ENCODE measurements at places on chromosomes 4 and X.

DNA sequence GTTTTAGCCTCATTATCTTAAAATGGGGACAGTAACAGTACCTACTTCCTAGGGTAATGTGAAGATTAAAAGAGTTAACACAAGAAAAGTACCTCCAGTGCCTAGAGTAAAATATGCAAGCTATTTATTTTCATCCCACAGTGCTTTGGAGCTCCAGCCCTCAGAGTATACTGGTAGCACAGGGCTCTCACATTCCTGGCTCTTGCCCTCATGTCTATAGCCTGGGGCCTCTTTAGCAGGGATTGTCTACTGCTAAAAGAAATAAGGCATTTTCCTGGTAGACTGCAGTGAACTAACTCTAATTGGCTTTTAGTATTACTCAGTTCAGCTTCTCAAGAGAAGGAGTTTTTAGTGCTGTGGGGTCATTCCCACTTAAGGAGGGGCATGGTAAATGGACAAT lies 60.8 kb downstream of the RRAGB start:
- no peak for DNase-seq

DNA sequence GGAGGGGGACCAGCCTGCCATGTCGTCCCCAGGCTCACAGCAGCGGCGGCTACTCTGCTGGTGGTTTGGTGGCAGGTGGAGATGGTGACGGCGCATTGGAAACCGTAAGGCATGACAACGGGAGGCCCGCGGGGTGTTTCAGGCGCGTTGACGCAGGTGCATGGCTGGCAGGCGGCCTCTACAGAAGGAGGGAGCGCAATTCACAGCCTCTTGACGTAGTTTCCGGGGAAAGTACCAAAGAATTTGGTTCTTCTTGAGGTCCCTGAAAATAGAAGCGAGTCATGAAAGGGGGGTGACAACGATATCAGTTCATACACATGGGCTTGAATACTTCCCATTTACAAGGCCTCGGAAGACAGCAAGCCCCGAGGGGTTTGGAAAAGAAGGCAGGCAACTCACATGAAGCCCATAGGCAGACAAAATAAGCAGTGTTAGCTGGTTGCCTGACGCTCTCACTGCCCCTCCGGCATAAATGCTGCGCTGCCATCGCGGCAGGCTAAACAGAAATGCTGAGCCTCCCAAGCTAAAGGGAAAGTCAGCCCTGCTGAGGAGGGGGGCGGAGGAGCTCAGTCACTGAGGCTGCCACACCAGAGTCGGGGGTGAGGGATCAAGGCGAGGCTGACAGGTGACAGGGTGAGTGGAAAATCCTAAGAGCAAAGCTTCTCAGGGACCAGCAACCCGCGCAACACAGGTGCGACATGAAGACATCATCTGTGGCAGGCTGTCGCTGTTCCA lies 52.3 kb upstream of the PDLIM3 start:
- no peak for DNase-seq

DNA sequence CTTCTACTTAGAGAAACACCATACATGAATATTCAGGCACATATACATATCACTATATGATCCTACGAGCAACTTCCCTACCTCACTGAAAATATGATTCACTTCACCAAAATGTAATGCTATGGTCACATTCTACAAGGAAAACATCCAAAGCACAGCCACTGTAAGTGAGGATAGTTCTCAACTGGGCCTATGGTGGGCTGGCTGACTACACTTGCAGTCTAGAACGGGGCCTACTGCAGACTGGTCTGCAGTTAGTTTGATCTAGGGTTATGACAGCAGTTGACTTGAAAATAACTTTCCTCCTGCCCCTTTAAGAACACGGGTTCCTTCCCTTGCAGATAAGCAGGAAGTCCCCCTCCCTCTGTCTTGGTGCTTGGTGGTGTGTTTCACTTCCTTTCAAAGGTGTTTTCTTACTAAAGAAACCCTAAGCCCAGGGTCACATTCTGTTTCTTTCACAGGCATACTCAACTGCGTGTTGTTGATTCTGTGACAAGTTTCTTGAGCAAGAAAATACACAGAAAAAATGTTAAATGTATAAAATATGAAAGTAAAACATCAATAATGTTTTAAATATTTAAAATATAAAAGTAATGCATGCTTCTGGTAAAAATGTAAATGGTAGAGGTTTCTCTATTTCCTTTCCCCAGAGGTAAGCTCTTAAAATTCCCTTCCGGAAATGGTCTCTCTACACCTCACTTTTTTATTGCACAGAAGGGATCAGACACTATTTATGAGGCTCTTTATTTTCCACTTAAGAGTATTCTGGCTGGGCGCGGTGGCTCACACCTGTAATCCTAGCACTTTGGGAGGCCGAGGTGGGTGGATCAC lies 18.0 kb upstream of the TMSB4X start:
- no peak for DNase-seq

- DNase-seq: no peak
These were observed 39.8 kb downstream of the VCX3B start for GRCh38 chrX:8504451-8504850.

GRCh38 chr4:110678517-110679227 lies 55.8 kb upstream of the PITX2 start:
- DNase-seq: no peak

DNA sequence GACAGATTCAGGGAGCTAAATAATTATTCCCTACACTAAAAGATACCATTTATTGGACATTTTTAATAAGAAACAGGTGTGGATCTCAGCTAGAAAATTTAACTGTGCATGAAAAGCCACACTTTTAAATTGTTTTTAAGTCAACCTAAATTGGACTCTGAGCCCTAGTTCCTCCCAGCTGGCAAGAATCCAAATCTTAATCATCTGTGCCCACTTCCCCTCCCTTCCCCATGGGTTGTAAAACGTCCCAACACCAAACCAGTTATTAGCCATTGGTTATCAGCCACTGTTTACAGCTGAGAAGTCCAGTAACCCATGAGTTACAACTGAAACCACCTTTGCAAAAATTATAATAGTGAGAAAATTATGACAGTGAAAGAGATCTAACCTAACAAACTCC lies 125.6 kb upstream of the S100G start:
- no peak for DNase-seq

- no peak for DNase-seq
These were observed 133.4 kb upstream of the MSX1 start for GRCh38 chr4:4726051-4726450.

- no peak for DNase-seq
These were observed 104.7 kb upstream of the TLR2 start for GRCh38 chr4:153579410-153579809.

- no peak for DNase-seq
These were observed 20.1 kb downstream of the SLC7A11 start for GRCh38 chr4:138222046-138222445.

DNA sequence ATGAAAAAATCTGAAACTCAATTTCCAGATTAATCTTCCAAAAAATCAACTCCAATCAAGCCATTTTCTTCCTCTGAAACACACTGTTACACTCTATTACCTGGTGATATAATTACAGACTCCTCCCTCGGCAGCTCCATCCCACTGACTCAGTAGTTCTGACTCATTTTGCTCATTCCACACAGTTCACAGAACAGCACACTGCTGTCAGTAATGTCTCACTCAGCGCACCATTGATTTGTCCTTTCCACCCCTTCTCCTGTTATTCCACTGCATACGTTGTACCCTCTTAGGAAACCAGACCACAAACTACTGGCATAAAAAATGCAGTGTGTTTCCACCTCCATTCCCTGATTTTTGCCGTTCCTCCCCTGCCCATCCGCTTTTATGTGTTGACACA lies 212.7 kb downstream of the SLIT2 start:
- DNase-seq: no peak

GRCh38 chr4:52889354-52889753 lies 27.2 kb downstream of the RASL11B start:
- DNase-seq: no peak

DNA sequence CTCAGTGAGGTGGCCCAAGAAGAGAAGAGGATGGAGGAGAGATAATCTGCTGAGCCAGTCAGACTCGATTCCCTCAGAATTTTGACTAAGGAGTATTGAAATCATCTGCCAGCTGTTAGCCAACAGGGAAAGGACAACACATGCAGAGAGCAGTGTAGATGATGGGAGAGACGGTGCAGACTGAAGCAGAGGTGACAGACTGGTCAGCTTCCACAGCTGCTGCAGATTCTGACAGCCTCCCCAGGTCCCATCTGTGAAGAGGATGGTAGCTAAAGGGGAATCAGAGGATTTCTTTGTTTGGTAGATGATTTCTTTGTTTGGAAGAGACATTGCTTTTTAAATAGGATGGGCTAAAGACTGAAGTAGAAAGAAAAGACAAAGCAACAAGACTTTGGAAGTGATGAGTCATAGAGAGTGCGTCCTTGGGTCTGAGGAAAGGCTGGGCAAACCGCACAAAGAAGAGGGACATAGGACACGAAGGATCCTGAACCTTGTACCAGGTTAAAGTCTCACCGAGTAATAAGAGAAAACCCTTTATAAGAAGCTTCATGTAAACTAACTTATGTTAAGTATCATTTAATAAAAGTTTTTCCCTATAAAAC lies 27.6 kb downstream of the INTU start:
- no peak for DNase-seq

- no peak for DNase-seq
These were observed 216.3 kb upstream of the LEF1 start for GRCh38 chr4:108385076-108385475.

All from globus pallidus (tissue), 1 donor.